ENCODE measurements at places on chromosomes 6 and 20.
A peak's percentile ranks its signal among the peaks of the same experiment; 100 is the strongest.

GRCh38 chr6:116094041-116094440 is 6.6 kb upstream of the NT5DC1 start:
- no peak for DNase-seq

DNA sequence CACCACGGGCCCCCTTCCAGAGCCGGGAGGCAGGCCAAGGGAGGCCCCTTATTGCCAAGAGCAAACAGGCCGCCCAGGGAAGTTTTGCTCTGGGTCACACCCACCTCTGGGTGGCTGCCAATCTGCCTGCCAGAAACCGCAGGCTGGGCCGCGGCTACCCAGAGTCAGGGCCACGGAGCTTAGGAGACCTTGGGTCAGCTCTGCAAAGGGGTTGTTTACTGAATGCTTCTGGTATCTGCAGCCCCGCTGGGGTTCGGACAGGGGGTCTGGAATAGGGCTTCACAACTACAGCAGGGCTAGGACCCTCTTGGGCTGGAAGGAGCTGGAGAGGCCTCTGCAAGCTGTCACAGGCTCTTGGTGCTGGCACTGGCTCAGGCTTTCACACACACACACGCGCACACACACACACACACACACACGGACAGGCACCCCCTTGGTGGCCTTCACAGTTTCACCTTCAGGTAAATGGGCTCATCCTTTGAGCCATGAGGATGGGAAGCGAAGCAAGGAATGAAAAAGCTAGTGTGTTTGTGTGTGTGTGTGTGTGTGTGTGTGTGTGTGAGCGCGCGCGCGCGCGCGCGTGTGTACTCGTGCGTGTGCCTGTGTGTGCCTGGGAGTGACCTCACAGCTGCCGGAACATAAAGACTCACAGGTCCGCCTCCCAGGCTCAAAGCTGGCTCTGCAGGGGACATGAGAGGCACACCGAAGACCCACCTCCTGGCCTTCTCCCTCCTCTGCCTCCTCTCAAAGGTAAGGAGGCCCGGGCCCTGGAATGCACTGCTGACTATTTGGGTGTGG is at the start of gene CCN5:
Gene CCN5 (plus strand): TSS at position 669 of the 798 bp plus-strand sequence. CDS start 22 bp downstream, at position 691.
- peak; percentile 99 for DNase-seq

GRCh38 chr6:11018225-11018624 is 25.9 kb downstream of the ELOVL2 start:
- DNase-seq, result no peak

DNA sequence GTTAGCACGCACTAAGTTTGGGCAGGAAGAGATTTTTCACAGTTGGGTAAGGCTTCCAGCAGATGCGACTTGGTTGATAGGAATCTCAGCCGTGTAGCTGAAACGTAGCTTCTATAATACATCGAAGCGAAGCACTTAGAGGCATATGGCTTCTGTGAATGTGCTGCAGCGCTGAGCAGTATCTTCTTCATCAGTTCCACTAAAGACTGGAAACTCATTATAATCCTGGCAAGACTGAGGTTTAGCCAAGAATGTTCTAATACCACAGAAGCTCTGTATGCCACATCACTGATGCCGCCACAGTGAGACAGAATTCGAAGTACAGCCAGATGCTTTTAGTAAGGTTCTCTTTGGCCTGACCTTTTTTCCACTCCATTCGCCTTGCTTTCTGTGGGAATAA is 680.2 kb upstream of the AGPAT4 start:
- no peak for DNase-seq

DNA sequence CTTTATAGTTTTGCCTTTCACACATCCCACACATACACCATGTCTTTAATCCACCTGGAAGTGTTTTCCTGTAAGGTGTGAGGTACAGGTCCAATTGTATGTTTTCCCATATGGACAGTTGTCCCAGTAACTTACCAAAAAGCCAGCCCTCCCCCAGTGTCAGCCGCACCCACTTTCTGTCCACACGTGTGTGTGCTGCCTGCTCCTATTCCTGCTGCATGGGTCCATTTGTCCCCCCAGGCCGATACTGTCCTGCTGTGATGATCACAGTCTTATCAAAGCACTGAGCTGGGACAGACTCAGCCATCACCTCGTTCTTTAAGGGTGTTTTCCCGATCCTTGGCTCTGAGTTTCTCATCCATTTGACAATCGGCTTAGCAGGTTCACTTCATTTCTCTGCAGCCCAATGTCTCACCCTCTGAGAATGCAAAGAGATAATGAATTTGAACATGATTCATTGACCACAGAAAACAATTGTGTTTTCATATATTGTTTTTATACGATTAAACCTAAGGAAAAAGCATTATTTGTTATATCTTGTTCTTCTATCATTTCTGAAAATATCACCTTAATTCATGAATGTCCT is 9.6 kb downstream of the VSX1 start:
- DNase-seq, result no peak

DNA sequence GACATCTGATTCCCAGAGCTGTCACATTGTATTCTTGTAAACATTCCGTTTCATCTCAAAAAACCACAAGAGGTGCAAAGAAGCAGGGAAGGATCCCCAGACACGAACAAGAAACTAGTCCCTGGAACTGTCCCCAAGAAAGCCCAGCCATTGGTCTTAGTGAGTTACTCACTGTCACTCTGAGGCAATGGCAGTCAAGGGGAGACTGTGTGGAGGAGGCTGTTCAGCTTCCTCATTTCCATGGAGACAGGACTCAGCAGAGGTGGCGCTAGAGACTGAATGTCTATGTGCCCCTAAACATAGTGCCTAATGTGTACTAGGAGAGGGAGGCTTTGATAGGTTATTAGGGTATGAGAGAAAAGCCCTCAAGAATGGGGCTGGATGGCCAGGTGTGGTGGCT is 11.1 kb downstream of the ULBP1 start:
- DNase-seq, result no peak

DNA sequence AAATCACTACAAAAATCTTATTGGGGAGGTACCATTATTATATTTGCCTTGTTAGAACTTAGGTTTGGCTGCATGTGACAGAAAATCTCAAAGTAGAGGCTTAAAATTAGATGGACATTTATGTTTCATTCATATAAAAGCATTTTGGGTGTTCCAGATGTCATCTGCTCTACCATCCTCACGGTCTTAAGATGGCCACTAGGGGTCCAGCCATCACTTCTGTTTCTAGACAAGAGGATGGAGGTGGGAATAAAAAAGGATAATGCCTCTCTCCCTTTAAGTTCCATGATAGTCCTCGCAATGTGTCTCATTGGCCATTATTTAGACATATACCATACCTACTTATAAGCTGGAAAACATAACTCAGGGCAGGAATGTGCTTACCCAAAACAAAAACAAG is 929.5 kb downstream of the KIF16B start:
- DNase-seq, result no peak

DNA sequence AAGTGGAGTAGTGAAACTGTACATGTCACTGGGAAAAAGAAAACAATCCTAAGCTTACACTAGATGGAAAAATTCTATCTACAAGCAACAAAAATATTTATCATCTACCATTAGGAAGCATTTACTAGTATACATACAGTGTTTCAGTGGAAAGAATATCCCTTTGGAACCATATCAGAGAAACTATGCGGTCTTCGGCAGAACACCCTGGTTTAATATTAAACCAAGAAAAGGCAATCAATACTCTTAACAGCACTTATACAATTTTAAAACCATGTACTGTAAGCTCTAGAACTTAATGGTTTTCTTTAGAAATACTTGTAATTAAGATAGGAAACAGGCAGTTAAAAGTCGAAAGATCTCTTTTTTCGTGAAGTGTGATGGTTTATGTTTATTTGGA is 32.3 kb downstream of the GCLC start:
- no peak for DNase-seq

- no peak for DNase-seq
These were observed 2.8 kb downstream of the SERPINB9 start for GRCh38 chr6:2900221-2900807.

DNA sequence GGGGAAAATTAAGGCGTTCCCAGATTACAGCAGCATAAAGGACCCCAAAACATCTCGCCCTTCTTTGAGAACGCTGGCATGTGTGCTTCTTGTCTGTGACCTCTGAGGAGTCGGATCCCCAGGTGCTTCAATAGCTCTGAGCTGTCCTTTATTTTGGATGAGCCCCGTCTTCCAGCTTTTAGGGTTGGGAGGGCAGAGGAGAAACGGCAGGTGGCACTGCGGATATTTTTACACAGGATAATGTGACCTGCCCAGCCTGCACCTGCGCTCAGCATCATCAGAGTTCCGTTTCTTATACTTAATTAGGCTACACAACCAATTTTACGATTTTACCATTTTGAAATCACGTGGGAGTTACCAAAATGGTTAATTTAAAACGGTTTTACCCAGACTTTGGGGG is 147.7 kb upstream of the RPS6KA2 start:
- DNase-seq, result no peak

- DNase-seq, result peak; percentile 71
These were observed 4.3 kb downstream of the DLGAP4 start for GRCh38 chr20:36310215-36310981.

DNA sequence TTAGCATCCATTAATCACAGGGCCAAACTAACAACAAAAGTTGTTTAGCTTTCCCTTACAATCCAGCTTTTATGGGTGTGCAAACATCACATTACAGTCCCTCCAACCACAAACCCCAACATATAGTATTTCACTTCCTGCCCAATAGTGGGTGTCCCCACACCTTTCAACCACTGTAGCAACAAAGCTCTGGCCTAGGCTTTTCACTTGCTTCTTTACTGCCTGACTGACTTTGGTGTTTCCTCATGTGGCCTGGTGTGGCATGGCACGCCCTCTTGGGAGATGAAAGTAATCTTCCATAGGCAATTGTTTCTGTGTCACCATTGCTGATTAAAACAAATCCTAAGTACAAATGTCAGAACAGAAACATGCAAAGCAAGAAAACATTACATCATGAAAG is 46.3 kb downstream of the MCM8 start:
- DNase-seq, result no peak

- no peak for DNase-seq
These were observed 2.5 kb downstream of the PMEPA1 start for GRCh38 chr20:57707320-57707719.

GRCh38 chr20:7516621-7517111 is 423.6 kb downstream of the HAO1 start:
- DNase-seq, result no peak

GRCh38 chr6:2713473-2714110 is 37.1 kb downstream of the MYLK4 start:
- no peak for DNase-seq

DNA sequence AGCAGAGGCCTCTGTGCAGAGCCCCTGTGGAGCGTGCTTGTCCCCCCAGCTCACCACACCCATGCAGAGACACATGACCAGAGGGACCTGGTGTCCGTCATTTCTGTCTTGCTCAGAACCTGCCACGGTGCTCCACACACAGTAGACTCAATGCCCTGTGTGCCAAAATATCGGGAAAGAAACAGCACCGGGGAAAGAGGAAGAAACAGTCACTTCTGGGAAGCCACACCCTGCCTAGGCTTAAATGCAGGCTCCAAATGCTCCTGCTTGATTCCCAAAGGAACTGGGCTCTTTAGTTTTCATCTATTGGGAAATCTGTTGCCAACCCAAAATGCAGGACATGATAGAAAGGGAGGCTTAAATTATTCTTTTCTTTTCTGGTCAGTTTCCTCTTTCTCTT is 503.9 kb downstream of the CD83 start:
- no peak for DNase-seq

- peak; percentile 50 for DNase-seq
These were observed 7.2 kb upstream of the NNAT start for GRCh38 chr20:37513779-37514359.

- no peak for DNase-seq
These were observed 48.9 kb downstream of the RNASET2 start for GRCh38 chr6:166907373-166907841.

GRCh38 chr6:107604549-107604948 is 114.6 kb downstream of the SOBP start:
- DNase-seq, result no peak

DNA sequence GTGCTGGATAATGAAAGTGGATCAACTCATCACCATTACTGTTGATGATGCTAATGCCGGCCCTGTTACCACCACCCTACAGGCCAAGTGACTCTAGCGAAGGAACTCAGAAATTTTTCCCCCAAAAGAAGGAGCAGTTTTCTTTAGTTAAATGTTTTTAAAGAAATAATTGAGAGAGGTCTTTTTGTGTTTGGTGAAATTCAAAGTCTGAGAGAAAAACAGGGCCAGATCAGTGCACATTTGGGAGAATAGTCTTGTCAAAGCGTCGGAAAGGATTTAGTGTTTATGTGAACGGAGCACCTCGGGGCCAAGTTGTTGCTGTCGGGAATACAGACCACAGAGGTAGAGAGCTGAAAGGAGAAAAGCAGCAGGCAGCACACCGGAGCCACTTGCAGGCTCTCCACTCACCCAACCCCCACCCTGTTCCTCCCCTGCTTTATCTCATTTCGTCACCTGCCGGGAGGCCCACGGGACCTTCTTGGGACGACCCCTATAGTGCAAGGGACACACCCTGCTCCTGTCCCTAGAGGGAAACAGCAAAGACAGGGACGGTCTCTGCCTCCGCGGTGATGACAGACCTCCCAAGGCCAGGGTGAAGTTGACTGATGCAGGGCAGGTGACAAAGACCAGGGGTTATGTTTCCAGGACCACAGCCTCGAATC is 6.8 kb downstream of the TFAP2B start:
- DNase-seq, result no peak

DNA sequence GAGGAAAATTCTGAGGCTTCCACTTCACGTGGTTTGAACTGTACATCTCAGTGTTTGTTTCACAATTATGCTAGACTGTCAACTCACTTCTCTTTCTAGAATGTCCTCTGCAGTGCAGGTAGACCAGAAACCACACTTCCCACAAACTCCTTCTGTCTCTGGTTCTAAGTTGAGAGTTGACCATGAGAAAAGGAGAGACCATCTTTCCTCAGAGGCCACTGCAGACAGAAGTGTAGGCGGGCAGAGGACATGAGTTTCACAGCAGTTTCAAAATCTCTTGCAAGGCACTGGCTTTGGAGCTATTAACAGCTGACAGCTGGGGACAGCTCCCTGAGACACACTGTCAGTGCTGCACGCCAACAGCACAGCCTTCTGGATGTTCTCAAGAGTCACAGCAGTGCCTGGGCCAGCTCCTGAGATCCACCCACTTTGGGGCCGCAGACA is 55.4 kb upstream of the MOXD1 start:
- DNase-seq, result no peak

DNA sequence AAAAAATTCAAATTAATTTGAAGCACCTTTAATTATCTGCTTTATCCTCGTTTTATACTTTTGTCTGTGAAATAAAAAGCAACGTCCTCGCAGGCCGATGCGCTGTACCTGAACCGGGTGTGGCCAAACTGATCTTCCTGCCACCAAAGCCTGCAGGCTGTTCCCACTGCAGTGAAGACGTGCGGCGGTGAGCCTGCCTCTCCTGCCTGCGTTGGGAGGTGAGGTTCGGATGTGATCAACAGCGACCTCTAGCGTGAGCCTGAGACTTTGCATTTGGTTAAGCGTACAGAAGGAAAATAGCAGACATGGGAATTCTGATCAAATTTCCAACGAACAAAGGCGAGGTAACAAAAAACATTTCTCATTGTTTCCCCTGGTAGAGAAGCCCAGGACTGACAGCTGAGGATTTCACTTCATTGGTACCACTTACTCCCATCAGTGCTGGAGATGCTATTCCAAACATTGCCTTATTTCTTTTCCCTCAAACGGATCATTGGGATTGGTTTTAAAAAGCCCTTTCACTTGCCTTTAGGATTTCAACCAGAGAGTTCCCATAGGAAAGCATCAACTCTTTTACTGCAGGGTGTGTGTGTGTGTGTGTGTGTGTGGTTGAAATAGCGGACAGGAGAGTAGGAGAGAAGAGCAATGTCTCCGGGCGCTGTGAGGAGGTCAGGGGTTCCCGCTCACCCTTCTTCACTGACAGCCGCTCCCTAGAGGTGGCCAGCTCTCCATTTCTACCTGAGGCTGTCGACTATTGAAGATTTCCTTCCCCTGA is 56.6 kb upstream of the CCN6 start:
- DNase-seq, result peak; percentile 83
